ENCODE measurements at places on chromosomes 11 and 22.

DNA sequence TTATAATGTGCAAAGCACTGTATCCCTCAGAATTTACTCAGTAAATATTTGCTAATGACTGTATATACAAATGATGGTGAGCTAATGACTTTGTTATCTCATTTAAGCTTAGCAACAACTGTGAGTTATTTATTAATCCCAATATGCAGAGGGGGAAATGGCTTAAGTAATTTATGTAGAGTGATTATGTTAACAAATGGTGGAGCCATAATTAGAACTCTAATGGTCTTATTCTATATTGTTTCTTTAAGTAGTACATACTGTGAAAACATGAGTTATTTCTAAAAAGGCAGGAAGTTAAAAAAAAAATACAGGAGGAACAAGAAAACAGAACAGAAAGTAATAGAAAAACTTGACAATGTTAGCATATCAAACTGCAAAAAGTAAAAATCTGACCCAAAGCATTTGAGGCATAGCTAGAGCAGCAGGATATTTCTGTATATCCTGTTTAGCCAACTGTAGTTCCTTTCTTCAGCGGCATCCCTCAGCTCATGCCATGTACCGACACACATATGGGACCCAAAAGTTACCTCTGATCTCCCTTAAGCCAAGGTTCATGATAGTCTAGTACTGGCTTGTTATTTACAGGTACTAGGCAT lies 94.2 kb downstream of the FCHSD2 start:
- DNase-seq = no peak

DNA sequence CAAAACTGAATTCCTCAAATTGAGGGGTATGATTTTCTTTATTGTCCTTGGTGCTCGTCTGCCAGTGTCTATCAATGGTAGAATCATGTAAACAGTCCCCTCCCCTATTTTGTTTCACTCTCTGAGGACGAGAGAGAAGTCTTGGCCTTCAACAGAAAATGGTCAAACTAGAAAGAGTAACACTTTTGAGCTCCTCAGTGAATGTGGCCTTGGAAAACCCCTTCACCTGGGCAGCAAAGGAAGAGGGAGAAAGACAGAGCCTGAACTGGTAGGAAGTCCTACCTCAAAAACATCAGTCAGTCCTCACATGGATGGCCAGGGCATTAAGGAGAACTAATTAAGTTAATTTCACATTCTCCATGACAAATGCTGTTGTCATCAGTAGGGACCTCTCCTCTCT lies 86.1 kb upstream of the TOP3B start:
- no peak for DNase-seq

GRCh38 chr11:76615950-76616349 lies 54.6 kb downstream of the LRRC32 start:
- DNase-seq = peak; percentile 40

- DNase-seq = no peak
These were observed 33.0 kb downstream of the MOB2 start for GRCh38 chr11:1453611-1454034.

GRCh38 chr11:47395223-47396048 lies 13.0 kb upstream of the SLC39A13 start:
- DNase-seq = no peak

- no peak for DNase-seq
These were observed 9.2 kb downstream of the RHOG start for GRCh38 chr11:3831378-3832239.

Data from astrocyte of the spinal cord (primary cell).